ENCODE measurements at places on chromosomes 6 and 20. TPM values are rescaled to one million over a fixed set of nuclear protein-coding genes. Genes with fewer than 3 reads are reported as not detected.
A peak's percentile ranks its signal among the peaks of the same experiment; 100 is the strongest.

The MYBL2 gene
- 19.6 TPM for polyA plus RNA-seq

DNA sequence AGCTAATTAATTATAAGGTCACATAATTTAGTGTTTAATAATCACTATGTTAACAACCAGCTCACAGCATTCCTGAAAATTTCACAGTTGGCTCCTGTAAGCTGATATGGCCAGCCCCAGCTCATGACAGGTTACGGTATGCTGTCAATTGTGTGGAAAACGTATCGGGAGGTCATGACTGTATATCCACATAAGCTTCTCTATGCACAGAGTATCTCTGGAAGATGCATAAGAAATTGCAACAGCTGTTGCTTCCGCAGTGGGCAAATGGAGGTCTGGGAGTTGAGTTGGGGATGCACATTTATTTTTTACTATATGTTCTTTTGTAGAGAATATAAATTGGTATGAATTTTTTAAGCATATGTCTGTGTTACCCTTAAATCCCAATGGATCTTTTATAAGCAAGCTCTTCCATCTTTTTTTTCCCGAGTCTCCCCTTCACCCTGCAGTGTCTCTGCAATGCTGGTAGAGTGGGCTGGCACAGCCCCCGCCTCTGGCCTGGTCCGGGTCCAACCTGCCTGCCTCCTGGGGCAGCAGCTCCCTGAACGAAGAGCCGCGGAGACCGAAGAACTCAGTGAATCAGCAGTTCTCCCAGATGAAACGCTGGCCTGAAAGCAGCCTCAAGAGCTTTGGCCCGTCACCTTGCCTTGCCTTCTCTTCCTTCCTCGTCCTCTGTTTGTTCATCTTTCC lies 139.9 kb upstream of the CDYL start:
- H3K27me3 ChIP-seq, result no peaks in the 10 kb centered on the region
- H3K27ac ChIP-seq, result no peak overlapping the region
- H3K4me3 ChIP-seq, result no peak overlapping the region
- no peaks in the 10 kb centered on the region for H3K4me1 ChIP-seq
- no peaks in the 10 kb centered on the region for H3K36me3 ChIP-seq

DNA sequence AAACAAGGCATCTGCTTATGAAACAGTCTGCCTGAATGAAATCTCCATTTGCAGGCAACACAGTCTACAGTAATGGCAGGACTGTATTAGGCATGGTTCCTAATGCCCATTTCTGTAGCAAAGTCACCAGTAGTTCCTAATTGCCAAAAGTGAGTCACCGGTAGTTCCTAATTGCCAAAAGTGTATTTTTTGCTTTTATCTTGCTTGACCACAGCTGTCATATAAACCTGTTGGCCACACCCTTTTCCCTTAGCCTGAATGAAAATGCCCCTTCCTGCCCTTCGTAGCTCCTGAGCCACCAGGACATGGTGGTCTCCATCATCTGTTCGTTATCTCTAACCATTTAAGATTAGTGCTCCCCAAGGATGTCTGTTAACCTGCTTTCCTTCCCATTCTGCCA lies 34.5 kb downstream of the MTHFD1L start:
- no peak overlapping the region for H3K4me3 ChIP-seq
- DNase-seq, result no peak
- no peak overlapping the region for H3K27ac ChIP-seq
- peaks cover 17% of the 10 kb centered on the region for H3K36me3 ChIP-seq
- no peaks in the 10 kb centered on the region for H3K27me3 ChIP-seq

The SLC22A16 gene
- polyA plus RNA-seq, result not detected

The C20orf141 gene
- polyA plus RNA-seq, result not detected

The PGC gene
- polyA plus RNA-seq, result 5.4 TPM

- DNase-seq, result no peak
- peaks cover 8% of the 10 kb centered on the region for H3K4me1 ChIP-seq
- H3K27ac ChIP-seq, result peak overlapping the region; percentile 57
- H3K36me3 ChIP-seq, result no peaks in the 10 kb centered on the region
- no peak overlapping the region for H3K4me3 ChIP-seq
- peaks cover 50% of the 10 kb centered on the region for H3K27me3 ChIP-seq
Measured at GRCh38 chr6:32086661-32087573, 22.2 kb downstream of the TNXB start.

The FILIP1 gene
- 39.5 TPM for polyA plus RNA-seq

DNA sequence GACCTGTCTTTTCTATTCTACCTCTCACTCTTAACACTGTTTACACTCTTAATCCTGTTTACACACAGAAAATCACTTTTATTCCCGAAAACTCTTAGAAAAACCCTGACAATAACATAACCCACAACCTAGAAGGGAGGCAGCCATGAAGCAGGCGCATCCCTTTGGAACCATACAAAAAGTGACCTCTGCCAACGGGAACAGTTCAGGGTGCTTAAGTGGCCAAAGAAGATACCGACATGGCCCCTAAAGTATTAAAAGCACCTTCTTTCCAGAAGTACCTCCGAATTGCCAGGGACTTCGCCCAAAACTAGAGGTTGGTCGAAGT lies 490 bp downstream of the MMUT start:
- peaks cover 45% of the 10 kb centered on the region for H3K4me1 ChIP-seq
- peak overlapping the region; percentile 68 for H3K4me3 ChIP-seq
- H3K36me3 ChIP-seq, result peaks cover 8% of the 10 kb centered on the region
- no peaks in the 10 kb centered on the region for H3K27me3 ChIP-seq
- H3K27ac ChIP-seq, result peak overlapping the region; percentile 78

GRCh38 chr20:31896049-31896448 lies 25.6 kb downstream of the TTLL9 start:
- DNase-seq, result no peak
- H3K4me3 ChIP-seq, result no peak overlapping the region
- H3K27ac ChIP-seq, result no peak overlapping the region
- H3K36me3 ChIP-seq, result no peaks in the 10 kb centered on the region

DNA sequence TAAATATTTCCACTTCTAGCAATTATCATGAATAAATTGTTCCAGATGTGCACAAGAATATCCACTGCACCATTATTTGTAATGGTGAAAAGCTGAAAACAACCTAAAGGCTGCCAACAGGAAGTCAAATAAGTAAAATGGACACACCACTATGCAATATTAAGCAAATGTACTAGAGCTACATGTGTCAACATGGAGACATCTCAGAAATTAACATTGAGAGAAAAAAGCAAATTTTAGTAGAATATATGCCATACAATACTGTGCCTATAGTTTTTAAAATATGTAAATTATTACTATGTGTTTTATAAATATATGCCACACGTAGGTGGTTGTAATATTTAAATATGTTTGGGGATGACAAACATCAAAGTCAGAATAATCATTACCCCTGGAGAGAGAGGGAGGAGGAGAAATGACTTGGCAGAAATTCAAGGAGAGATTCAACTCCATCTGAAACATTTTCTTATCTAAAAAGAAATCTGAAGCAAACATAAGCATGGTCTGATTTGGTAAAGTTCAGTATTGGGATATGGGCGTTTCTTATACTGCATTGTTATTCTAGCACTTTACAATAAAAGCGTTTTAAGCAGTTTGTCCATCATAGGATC lies 475.5 kb downstream of the QKI start:
- H3K4me1 ChIP-seq, result no peaks in the 10 kb centered on the region
- H3K27me3 ChIP-seq, result no peaks in the 10 kb centered on the region
- no peak overlapping the region for H3K4me3 ChIP-seq
- no peaks in the 10 kb centered on the region for H3K36me3 ChIP-seq
- DNase-seq, result no peak

GRCh38 chr6:159977255-159977903 lies 8.5 kb downstream of the IGF2R start:
- H3K4me3 ChIP-seq, result no peak overlapping the region
- H3K36me3 ChIP-seq, result no peaks in the 10 kb centered on the region
- no peaks in the 10 kb centered on the region for H3K27me3 ChIP-seq
- H3K4me1 ChIP-seq, result peaks cover 94% of the 10 kb centered on the region
- H3K27ac ChIP-seq, result peak overlapping the region; percentile 41
- DNase-seq, result no peak

GRCh38 chr6:68046302-68046701 lies 588.8 kb upstream of the ADGRB3 start:
- no peaks in the 10 kb centered on the region for H3K4me1 ChIP-seq
- H3K27me3 ChIP-seq, result no peaks in the 10 kb centered on the region

DNA sequence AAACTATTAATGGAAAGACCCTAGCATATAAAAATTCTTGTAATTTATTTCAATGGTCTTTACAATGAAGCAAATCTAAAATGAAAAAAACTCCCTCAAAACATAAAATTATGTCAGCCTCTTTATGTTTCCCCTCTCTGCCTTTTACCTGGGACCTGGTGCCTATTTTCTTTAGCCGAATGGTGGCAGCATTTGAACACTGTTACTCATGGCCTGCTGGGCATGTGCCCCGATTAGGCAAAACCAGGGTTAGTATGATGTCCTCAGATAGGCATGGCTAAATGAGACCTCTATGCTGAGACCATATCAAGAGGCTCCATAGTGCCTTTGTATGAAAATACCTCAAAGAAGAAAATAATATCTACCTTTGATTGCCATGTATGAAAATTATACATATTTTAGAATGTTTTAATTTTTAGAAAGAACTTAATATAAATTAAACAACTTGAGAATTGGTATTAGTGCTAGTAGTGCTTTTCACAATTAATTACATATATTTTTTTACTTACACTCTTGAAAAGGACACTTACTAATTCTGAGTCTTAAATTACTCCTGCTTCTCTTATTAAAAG lies 22.5 kb upstream of the C6orf58 start:
- no peak overlapping the region for H3K4me3 ChIP-seq
- H3K36me3 ChIP-seq, result no peaks in the 10 kb centered on the region
- no peaks in the 10 kb centered on the region for H3K27me3 ChIP-seq

DNA sequence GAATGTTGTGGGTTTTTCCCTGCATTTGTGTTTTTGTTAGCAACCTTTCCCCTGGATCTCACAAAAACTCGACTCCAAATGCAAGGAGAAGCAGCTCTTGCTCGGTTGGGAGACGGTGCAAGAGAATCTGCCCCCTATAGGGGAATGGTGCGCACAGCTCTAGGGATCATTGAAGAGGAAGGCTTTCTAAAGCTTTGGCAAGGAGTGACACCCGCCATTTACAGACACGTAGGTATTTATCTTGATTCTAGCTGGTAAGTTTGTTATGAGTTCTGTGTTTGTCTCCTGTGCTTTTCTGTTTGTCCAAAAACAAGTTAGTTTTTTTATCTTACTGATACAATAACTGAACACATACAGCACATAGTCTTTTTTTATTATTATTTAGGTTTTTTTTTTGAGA lies 3.0 kb downstream of the SLC25A27 start:
- no peak overlapping the region for H3K27ac ChIP-seq
- no peak for DNase-seq
- no peaks in the 10 kb centered on the region for H3K36me3 ChIP-seq
- no peak overlapping the region for H3K4me3 ChIP-seq

The FOXS1 gene
- polyA plus RNA-seq, result 4.8 TPM

The SLC4A11 gene
- polyA plus RNA-seq, result 0.44 TPM

DNA sequence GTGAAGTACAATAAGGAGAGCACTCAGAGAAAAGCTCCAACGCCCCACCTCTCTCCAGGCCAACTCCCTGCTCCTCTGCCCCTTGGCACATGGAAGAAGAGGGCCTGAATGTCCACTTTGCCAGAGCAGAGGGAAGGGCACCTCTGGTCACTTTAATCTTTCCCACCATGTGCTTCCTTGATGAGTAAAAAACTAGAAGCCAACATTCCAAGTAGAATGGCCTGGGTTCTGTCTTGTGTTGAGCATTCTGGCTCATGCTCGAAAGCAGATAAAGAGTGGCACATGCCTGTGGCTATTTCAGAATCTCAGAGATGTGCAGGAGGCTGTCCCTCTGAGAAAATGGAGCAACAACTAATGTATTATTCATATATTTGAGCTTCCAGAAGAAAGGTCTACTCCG lies 177.4 kb upstream of the PLN start:
- H3K27ac ChIP-seq, result no peak overlapping the region
- no peaks in the 10 kb centered on the region for H3K27me3 ChIP-seq
- no peaks in the 10 kb centered on the region for H3K4me1 ChIP-seq
- DNase-seq, result no peak
- no peaks in the 10 kb centered on the region for H3K36me3 ChIP-seq

DNA sequence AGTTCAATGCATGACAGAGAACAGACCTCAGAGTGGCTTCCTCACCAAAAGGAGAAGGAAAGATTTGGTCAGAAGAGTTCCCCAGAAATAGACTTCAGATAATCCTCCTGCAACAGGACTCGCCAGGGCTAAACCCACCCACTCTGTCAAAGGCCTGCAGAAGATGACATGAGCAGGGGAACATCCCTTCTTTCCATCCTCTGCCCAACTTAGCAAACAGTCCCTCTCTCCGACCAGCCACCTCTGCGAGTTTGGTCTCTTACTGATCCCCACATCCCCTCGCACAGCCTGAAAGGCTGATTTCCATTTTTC lies 7.5 kb downstream of the NFATC2 start:
- H3K36me3 ChIP-seq, result no peaks in the 10 kb centered on the region
- H3K27me3 ChIP-seq, result no peaks in the 10 kb centered on the region
- H3K4me3 ChIP-seq, result no peak overlapping the region

The GMPR gene
- polyA plus RNA-seq, result 5.7 TPM

GRCh38 chr20:63099456-63100173 lies 92.9 kb upstream of the BHLHE23 start:
- H3K4me1 ChIP-seq, result peaks cover 10% of the 10 kb centered on the region
- peak; percentile 51 for DNase-seq
- peaks cover 95% of the 10 kb centered on the region for H3K27me3 ChIP-seq

- no peaks in the 10 kb centered on the region for H3K4me1 ChIP-seq
- no peaks in the 10 kb centered on the region for H3K36me3 ChIP-seq
- H3K4me3 ChIP-seq, result no peak overlapping the region
- H3K27ac ChIP-seq, result no peak overlapping the region
- no peak for DNase-seq
Measured at GRCh38 chr6:36514554-36515456, 32.5 kb downstream of the STK38 start.

GRCh38 chr6:127182501-127182900 lies 64.0 kb downstream of the RSPO3 start:
- H3K27ac ChIP-seq, result no peak overlapping the region
- no peaks in the 10 kb centered on the region for H3K36me3 ChIP-seq
- no peak for DNase-seq
- H3K4me1 ChIP-seq, result no peaks in the 10 kb centered on the region
- no peak overlapping the region for H3K4me3 ChIP-seq
- H3K27me3 ChIP-seq, result no peaks in the 10 kb centered on the region

DNA sequence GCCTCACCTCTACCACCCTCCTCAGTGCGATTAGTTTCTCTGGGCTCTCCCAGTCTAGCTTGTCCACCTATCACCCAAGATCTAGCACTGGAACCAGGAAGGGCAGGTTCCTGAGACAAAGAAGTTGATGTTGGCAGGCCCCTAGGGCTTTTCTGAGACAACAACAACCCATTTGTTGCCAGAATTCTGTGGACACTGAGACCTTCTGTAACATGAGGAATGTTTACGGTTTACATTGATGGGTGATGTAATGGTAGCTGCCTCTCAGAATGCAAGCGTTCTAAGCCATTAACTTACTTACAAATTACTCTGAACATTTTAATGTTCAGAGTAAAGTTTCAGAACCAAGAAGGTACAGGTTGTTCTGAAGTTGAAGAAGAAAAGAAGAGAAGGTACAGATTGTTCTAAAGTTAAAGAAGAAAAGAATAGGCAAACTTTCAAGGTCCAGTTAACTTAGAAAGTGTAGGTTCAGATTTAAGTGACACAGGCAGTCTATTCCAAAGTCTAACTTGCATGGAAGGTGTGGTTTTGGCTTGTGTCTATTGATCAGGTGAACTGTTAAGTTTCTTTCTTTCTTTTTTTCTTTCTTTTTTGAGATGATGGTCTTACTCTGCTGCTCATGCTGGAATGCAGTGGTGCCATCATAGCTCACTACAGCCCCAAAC lies 3.7 kb upstream of the MED23 start:
- no peaks in the 10 kb centered on the region for H3K27me3 ChIP-seq
- no peak for DNase-seq
- no peaks in the 10 kb centered on the region for H3K36me3 ChIP-seq
- peaks cover 7% of the 10 kb centered on the region for H3K4me1 ChIP-seq

GRCh38 chr20:10985536-10985935 lies 311.7 kb upstream of the JAG1 start:
- no peaks in the 10 kb centered on the region for H3K27me3 ChIP-seq
- no peak overlapping the region for H3K27ac ChIP-seq
- no peaks in the 10 kb centered on the region for H3K36me3 ChIP-seq
- H3K4me1 ChIP-seq, result no peaks in the 10 kb centered on the region
- no peak for DNase-seq
